ENCODE measurements at places on chromosomes 12 and 14.

- no peak for DNase-seq
Measured at GRCh38 chr14:26791117-26791806, 193.4 kb upstream of the NOVA1 start.

DNA sequence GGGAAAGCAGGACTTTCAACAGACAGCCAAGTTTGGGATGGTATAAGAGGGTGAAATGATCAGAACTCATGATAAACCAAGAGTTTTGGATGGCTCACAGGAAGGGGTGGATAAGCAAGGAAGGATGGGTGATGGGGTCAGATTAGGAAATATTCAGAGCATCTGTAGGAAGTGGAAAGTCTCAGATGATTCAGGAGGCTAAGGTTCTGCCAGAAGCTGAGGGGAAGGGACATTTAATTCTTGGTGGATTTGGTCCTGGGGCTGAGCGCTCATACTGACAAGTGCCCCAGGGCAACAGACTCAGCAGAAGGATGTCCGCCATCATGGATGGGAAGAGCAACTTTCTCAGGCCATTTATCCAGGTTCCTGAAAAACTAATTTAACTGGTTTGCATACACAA, 28.4 kb upstream of the BDKRB2 start:
- DNase-seq, result no peak

GRCh38 chr12:18811273-18811672, 73.4 kb downstream of the CAPZA3 start:
- no peak for DNase-seq

GRCh38 chr12:46388427-46389021, 16.0 kb upstream of the SLC38A2 start:
- DNase-seq, result no peak

- no peak for DNase-seq
Measured at GRCh38 chr12:115918763-115919162, 358.7 kb downstream of the MED13L start.

- no peak for DNase-seq
Measured at GRCh38 chr12:106492857-106493256, 89.9 kb upstream of the RFX4 start.

GRCh38 chr12:104974626-104975290, 11.4 kb upstream of the NOPCHAP1 start:
- DNase-seq, result no peak
